ENCODE measurements at places on chromosomes 3 and 15. TPM values are rescaled to one million over a fixed set of nuclear protein-coding genes. Genes with fewer than 3 reads are reported as not detected.

GRCh38 chr3:151213151-151213550, 10.1 kb upstream of the GPR171 start:
- DNase-seq, result no peak
- H3K36me3 ChIP-seq, result peaks cover 3% of the 10 kb centered on the region
- H3K27ac ChIP-seq, result no peak overlapping the region
- H3K4me3 ChIP-seq, result no peak overlapping the region
- peaks cover 47% of the 10 kb centered on the region for H3K4me1 ChIP-seq

GRCh38 chr3:117786349-117786748, 1076.8 kb downstream of the TUSC7 start:
- H3K4me3 ChIP-seq, result no peak overlapping the region
- no peaks in the 10 kb centered on the region for H3K36me3 ChIP-seq

- no peaks in the 10 kb centered on the region for H3K27me3 ChIP-seq
- no peak overlapping the region for H3K27ac ChIP-seq
- no peak overlapping the region for H3K4me3 ChIP-seq
Measured at GRCh38 chr3:112376241-112376911, 43.4 kb downstream of the CD200 start.

DNA sequence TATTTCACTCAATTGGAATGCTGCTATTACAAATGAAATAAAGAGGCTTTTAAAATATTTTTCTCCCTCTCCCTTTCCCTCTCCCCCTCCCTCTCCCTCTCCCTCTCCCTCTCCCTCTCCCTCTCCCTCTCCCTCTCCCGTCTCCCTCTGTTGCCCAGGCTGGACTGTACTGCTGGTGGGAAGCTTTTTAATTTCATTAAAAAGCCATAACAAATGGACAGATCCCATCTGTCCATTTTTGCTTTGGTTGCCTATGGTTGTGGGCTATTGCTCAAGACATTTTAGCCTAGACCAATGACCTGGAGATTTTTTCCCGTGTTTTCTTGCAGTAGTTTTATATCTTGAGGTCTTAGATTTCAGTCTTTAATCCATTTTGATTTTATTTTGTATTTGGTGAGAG, 107.2 kb upstream of the LRRC3B start:
- H3K27ac ChIP-seq, result no peak overlapping the region
- H3K4me3 ChIP-seq, result no peak overlapping the region
- DNase-seq, result no peak

The IL20RB gene
- 1.7 TPM for total RNA-seq

The DGKG gene
- 0.20 TPM for total RNA-seq

The SLC22A14 gene
- total RNA-seq, result not detected

The TRPM1 gene
- not detected for total RNA-seq

DNA sequence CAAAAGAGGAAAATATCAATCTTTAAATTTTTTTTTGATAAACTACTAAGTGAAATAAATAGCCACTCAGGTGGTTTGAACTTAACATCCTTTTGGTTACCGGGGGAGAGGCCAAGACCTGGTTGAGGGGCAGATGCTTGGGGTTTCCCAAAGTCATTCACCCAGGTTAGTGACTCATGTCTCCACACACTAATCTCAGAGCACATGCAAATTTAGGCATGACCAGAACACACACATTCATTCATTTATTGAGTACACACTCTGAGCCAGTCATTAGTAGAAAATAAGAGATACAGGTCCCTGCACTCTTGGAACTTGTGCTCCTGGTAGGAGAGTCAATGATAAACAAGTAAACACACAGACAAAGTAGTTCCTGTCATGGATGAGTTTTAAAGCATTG, 7.3 kb downstream of the ILDR1 start:
- no peak overlapping the region for H3K27ac ChIP-seq
- no peak overlapping the region for H3K4me3 ChIP-seq
- peaks cover 7% of the 10 kb centered on the region for H3K27me3 ChIP-seq

- no peak overlapping the region for H3K27ac ChIP-seq
- peaks cover 59% of the 10 kb centered on the region for H3K4me1 ChIP-seq
- H3K27me3 ChIP-seq, result no peaks in the 10 kb centered on the region
- DNase-seq, result no peak
- peaks cover 59% of the 10 kb centered on the region for H3K36me3 ChIP-seq
Measured at GRCh38 chr3:112466020-112466419, 33.3 kb downstream of the BTLA start.

The VEPH1 gene
- total RNA-seq, result not detected

DNA sequence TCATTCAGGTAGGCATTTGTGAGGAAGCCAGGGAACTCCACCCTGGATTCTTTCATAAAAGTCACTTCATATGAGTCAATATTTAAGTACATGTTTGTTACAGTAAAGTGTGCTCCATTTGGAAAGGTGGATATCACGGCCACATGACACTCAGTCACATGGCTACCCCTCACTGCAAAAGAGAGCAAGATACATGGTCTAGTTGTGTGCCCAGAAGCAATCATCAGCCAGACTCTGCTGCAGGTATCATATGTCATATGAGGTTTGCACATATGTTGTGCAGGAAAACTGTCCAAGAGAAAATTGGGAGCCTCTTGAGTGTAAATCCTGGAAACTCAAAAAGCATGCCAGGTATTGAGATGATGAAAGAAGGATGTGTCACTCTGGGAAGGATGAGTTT, 55.0 kb upstream of the NMNAT3 start:
- no peak overlapping the region for H3K27ac ChIP-seq
- DNase-seq, result no peak
- no peaks in the 10 kb centered on the region for H3K27me3 ChIP-seq
- no peaks in the 10 kb centered on the region for H3K36me3 ChIP-seq

The DUOX2 gene
- not detected for total RNA-seq

The ZBTB47 gene
- total RNA-seq, result 0.41 TPM

- H3K27ac ChIP-seq, result no peak overlapping the region
- DNase-seq, result no peak
- H3K27me3 ChIP-seq, result no peaks in the 10 kb centered on the region
Measured at GRCh38 chr3:29718661-29719065, 437.8 kb downstream of the RBMS3 start.

The CADM2 gene
- 0.30 TPM for total RNA-seq

DNA sequence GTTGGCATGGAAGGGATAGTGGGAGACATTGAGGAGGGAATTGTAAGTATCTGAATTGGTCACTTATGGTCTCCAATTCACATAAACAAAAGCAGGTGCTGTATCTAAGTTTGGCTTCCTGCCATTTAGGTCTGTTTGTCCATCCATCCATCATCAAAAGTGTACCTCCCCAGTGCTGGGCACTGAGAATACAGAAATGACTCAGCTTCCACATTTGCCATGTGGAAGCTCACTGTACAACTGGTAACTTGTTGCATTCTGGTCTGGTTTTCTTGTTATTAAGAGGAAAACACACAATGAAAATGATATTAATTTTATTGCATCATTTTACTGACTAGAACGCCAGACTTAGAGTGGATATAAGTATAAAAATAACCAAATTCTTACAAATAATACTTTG, 30.9 kb upstream of the MUC13 start:
- no peak overlapping the region for H3K27ac ChIP-seq
- H3K36me3 ChIP-seq, result peaks cover 10% of the 10 kb centered on the region

The CSTA gene
- total RNA-seq, result not detected

The CHST13 gene
- total RNA-seq, result not detected

The FAM81A gene
- total RNA-seq, result 2.5 TPM

The TMC3 gene
- total RNA-seq, result not detected

The TGM5 gene
- total RNA-seq, result 1.1 TPM

The EFHB gene
- total RNA-seq, result 0.66 TPM

GRCh38 chr3:189981668-189982067, 139.0 kb downstream of the P3H2 start:
- no peak overlapping the region for H3K4me3 ChIP-seq
- H3K4me1 ChIP-seq, result no peaks in the 10 kb centered on the region
- no peak overlapping the region for H3K27ac ChIP-seq
- H3K27me3 ChIP-seq, result peaks cover 4% of the 10 kb centered on the region
- H3K36me3 ChIP-seq, result no peaks in the 10 kb centered on the region

The PLSCR5 gene
- total RNA-seq, result not detected

- no peak for DNase-seq
- no peaks in the 10 kb centered on the region for H3K4me1 ChIP-seq
- H3K4me3 ChIP-seq, result no peak overlapping the region
- no peaks in the 10 kb centered on the region for H3K27me3 ChIP-seq
Measured at GRCh38 chr15:98946301-98947255, 61.0 kb downstream of the PGPEP1L start.

DNA sequence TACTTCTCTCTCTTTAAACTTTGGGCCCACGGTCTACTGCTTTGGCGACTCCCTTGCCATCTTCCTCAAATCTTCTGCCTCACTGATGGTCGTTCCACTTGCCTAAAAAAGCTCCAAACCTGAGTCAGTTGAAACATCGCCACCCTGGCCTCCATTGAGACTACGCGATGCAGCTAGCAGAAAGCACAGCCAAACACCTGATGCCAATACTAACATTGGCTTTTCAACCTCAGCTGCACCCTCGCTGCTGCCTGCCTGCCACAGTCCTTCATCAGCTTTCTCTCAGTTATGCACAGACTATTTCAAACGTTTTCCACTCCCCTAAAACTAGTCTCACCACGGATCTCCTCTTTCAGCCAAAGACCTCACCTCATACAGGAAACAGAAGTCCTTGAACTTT, 214.2 kb upstream of the TMCO5A start:
- H3K27me3 ChIP-seq, result no peaks in the 10 kb centered on the region
- no peak for DNase-seq
- no peaks in the 10 kb centered on the region for H3K4me1 ChIP-seq

DNA sequence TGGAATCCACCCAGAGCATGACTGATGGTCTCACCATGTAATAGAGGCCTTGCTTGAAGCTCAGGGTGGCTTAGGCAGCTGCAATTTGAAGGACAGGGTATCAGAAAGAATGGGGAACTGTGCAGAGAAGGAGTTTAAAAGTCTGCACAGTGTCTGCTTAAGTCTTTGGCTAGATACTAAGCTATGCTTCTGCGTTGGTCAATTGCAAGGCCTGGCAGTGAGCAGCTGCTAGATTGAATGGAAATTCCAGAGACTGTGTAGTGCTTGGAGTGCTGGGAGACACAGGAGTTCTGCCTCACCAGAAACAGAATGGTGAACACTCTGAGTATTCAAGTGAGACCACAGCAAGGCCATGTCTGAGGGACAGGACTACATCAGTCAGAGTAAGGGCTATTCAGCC, 17.3 kb upstream of the ATP10A start:
- no peaks in the 10 kb centered on the region for H3K36me3 ChIP-seq
- no peak overlapping the region for H3K4me3 ChIP-seq
- H3K27me3 ChIP-seq, result peaks cover 8% of the 10 kb centered on the region
- no peak for DNase-seq

GRCh38 chr3:38031022-38031994, 1.9 kb upstream of the PLCD1 start:
- peaks cover 18% of the 10 kb centered on the region for H3K4me1 ChIP-seq
- no peaks in the 10 kb centered on the region for H3K36me3 ChIP-seq
- DNase-seq, result peak; percentile 60
- peak overlapping the region; percentile 56 for H3K27ac ChIP-seq
- H3K27me3 ChIP-seq, result peaks cover 15% of the 10 kb centered on the region
- no peak overlapping the region for H3K4me3 ChIP-seq

- no peak overlapping the region for H3K27ac ChIP-seq
- no peak overlapping the region for H3K4me3 ChIP-seq
- no peaks in the 10 kb centered on the region for H3K27me3 ChIP-seq
- DNase-seq, result no peak
Measured at GRCh38 chr3:82128271-82128670, 366.8 kb upstream of the GBE1 start.

The TMF1 gene
- total RNA-seq, result 47.5 TPM

- H3K4me1 ChIP-seq, result no peaks in the 10 kb centered on the region
- no peak within 1 kb of the TSS for H3K4me3 ChIP-seq
- no peak for DNase-seq
Measured at GRCh38 chr3:77039606-77040171, at the start of gene ROBO2. Gene ROBO2 (plus strand): TSS chr3:77040099. CDS start chr3:77040786, 687 bp downstream.

The DMXL2 gene
- 7.3 TPM for total RNA-seq

DNA sequence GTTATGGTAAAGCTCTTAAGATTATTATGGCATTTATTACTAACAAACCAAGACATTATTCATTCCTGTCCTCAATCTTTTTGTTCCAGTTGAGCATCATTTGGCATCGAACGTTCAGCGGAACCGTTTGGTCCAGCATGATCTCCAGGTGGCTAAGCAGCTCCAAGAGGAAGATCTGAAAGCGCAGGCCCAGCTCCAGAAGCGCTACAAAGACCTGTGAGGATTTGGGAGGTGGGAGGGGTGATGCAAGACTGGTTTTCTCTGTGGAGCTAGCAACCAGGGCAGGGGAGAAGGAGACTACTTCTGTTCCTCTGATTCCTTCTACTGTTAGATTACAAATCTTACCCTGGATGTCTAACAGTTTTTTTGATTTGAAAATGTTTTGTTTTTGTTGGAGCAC, 27.6 kb upstream of the UTS2B start:
- DNase-seq, result no peak
- no peak overlapping the region for H3K4me3 ChIP-seq
- H3K27ac ChIP-seq, result no peak overlapping the region
- peaks cover 4% of the 10 kb centered on the region for H3K36me3 ChIP-seq
- peaks cover 4% of the 10 kb centered on the region for H3K4me1 ChIP-seq

- no peak overlapping the region for H3K27ac ChIP-seq
- H3K27me3 ChIP-seq, result peaks cover 32% of the 10 kb centered on the region
- no peak for DNase-seq
- H3K4me3 ChIP-seq, result peak overlapping the region; percentile 58
Measured at GRCh38 chr3:131361464-131362421, 19.8 kb upstream of the NUDT16 start.

DNA sequence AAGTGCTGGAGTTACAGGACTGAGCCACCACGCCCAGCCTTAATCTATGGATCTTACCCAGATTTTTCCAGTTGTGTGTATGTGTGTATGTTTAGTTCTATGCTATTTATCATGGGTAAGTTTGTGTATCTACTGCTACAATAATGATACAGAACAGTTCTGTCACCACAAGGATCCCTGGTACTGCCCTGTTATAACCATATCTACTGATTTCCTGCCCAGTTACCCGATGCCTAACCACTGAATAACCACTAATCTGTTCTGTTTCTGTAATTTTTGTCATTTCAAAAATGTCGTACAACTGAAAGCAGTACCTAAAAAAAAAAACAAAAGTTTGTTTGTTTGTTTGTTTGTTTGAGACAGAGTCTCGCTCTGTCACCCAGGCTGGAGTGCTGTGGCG, 123.7 kb upstream of the RAP2B start:
- no peaks in the 10 kb centered on the region for H3K36me3 ChIP-seq
- H3K4me3 ChIP-seq, result no peak overlapping the region
- no peaks in the 10 kb centered on the region for H3K27me3 ChIP-seq
- H3K27ac ChIP-seq, result no peak overlapping the region
- no peak for DNase-seq
- peaks cover 8% of the 10 kb centered on the region for H3K4me1 ChIP-seq

DNA sequence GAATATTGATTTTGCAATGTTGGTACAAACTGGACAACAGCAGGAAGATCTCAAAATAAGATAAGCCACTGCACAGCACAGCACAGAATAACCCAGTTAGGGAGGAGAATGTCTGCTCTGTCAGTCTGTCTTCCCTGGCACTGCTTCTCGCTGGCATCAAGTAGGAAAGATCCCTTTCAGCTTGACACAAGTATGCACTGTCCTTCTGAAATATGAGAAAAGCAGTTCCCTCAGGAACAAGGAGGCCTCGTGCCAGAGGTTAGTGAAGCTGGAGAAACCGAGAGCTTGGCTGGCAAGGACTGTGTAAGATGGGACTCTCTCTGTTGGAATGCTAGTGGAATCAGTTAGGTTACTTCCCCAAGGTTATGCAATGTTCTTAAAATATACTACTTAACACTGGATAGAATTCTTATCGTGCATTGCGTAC, 59.1 kb downstream of the FMN1 start:
- H3K36me3 ChIP-seq, result no peaks in the 10 kb centered on the region
- DNase-seq, result no peak
- H3K27me3 ChIP-seq, result no peaks in the 10 kb centered on the region
- no peak overlapping the region for H3K4me3 ChIP-seq
- no peak overlapping the region for H3K27ac ChIP-seq
- H3K4me1 ChIP-seq, result no peaks in the 10 kb centered on the region

Data from activated CD8-positive, alpha-beta memory T cell treated with anti-CD3 and anti-CD28 coated beads, Interleukin-2, amount 10 ng/mL, durations not matched to agents 7 days and 5 days (primary cell).